ENCODE measurements at places on chromosomes 11 and 22.

DNA sequence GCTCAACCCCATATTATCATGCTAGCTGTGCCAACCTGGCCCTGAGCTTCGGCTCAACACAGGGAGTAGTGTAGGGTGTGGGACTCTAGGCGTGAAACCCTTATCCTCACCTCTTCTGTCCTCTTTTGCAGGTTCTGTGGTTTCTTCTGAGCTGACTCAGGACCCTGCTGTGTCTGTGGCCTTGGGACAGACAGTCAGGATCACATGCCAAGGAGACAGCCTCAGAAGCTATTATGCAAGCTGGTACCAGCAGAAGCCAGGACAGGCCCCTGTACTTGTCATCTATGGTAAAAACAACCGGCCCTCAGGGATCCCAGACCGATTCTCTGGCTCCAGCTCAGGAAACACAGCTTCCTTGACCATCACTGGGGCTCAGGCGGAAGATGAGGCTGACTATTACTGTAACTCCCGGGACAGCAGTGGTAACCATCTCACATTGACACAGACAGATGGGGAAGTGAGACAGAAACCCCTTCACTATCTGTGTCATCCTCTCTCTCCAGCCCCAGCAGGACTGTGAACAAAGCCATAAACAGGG lies 76.4 kb downstream of the GGTLC2 start:
- DNase-seq: no peak

DNA sequence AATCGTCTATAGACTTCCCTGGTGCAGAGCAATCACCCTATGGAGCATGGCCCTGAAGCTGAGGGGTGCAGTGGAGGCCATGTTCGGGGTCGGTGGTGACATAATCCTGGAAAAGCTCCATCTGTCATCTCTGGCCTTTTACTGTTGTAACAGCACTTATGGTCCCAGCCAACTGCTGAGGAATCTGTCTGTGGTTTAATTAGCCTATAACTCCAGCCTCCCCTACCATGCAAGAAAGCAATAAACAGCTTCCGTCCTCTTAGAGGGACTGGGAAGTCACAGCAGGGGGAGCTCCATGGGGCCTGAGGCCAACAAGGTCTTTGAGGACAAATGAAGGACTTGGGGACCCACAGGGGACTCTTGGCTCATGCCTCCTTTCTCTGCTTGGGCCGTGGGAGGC lies 159.1 kb upstream of the NECTIN1 start:
- no peak for DNase-seq

DNA sequence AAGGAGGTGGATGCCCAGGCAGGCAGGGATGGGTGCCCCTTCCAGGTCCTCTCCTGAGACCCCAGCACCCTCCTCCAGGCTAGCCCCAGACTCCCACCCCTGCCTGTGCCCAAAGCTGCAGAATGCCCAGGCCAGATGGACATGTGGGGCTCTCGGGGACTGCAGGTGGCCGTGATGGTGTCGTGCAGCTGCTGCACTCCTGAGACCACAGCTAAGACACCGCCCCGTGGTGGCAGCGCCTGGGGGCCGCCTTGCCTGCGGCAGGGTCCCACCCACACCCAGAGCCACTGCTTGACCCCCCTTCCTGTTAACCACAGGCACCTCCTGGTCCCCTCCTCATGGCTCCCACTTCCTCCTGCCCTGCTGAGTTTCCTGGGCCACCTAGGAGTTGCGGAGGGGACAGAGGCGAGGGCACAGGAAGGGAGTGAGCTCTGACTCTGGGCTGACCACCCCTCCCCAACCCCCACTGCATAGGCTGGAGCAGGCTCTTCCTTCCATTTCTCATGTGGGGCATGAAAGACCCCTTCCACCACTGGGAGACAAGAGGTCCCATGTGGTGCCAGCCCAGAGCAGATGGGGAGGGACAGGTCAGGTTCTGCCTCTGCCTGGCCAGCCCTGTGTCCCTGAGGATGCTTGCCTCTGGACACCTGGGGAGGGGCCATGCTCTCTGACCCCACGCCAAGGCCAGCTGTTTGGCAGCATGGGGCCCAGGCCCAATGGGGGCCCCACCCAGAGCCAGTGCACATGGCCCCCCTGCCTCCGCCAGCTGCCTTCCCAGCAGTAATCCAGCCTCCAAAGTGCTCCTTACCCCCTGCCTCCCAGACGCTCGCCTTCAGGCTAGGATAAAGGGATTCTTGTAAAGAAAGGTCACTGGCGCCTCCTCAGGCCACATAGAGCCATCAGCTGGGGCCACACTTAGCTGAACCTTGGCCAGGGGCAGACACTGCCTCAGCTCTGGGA lies 29.3 kb downstream of the OSBPL5 start:
- no peak for DNase-seq

- DNase-seq: no peak
These were observed 80.1 kb downstream of the INSC start for GRCh38 chr11:15194671-15195415.

- no peak for DNase-seq
These were observed 51.7 kb downstream of the RAB30 start for GRCh38 chr11:83019888-83020579.

- DNase-seq: no peak
These were observed 38.8 kb downstream of the SMCO4 start for GRCh38 chr11:93504110-93505095.

DNA sequence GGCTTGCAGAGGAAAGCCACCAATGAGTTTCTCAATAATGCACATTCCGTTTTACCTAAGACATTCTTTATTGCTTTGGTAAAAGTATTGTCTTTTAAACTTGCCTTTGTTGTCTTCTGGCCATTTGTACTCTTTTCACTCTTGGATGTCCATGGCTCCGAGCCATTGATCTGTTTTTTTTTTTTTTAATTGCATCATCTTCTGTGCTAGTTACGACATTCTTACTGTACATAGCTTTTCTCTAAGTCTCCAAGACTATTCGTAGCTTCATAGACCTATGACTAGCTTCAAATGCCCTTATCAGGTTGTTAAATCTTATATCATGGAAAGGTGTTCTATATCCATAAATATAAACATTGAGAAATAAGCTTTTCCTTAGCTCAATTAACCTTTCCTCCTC lies 1522.6 kb downstream of the FAM181B start:
- DNase-seq: no peak

DNA sequence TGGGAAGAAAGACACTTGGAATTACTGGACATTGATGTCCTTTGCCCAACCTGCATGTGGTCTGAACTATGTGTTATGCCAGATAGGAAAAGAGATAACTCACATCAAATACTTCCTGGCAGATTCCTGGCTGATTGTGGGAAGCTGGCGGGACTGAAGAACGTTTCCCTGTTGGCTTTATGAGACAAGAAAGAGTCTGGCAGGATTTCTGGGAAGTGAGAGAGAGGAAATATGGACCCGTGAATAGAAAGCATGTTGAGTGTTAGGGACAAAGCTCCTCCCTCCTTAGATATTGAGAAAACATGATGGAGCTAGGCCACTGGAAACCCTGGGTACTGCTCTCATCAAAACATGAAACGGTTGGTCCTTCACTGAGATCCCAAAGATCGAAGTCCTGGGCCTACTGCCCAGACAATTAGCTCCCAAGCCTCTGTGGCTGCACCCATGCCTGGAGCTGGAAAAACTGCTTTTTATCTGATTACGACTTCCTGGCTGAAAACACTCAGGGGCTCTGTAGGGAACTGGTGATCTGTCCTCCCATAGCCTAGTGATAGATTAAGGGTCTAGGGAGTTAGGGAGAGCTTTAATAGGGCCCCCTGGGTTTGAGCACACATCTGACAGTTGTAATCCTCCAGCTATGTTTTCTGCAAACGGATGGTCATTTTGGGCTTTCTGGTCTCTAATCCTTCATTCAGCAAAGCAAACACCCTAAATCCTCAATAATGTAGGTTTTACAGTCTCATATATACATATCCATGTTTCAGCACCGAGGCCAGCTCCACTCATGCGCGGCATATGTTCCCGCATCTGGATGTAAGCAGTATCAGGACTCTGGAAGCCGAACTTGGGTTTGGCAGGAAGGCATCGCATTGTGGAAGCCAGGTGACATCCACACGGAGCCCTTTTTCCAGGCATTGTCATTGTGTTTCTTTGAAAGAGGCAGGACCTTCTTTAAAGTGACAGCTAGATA lies 6.1 kb upstream of the B3GAT1 start:
- DNase-seq: no peak

DNA sequence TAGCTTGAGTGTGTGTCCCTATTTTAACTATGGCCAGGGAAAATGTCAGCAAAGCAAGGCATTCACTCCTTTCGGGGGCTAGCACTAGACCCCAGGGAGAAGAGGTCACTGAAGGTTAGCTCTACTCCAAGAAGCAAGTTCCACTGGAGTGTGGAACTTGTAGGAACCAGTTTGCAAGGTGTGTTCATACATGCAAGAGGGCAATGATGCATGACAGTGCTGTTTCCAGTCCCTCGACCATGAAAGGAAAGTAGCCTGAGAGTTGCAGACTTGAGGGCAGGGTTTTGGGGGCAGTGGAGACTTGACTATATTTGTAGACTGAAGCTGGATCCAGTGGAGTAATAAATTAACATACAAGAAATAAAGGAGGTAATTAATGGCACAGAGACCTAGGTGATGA lies 21.6 kb upstream of the SLC36A4 start:
- DNase-seq: no peak

DNA sequence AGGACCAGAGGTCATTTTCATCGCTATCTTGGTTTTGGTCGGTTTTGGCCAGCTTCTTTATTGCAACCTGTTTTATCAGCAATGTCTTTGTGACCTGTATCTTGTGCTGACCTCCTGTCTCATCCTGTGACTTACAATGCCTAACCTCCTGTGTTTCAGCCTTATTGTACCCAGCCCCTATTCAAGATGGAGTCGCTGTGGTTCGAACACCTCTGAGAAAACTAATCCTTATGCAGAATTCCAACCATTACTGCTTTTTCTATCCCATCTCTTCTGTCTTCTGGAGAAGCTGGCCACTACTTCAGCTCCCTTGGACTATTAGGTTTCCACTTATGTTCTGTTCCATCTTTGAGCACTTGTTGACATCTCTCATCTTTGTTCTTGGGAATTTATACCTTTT lies 62.6 kb downstream of the METTL15 start:
- DNase-seq: no peak

DNA sequence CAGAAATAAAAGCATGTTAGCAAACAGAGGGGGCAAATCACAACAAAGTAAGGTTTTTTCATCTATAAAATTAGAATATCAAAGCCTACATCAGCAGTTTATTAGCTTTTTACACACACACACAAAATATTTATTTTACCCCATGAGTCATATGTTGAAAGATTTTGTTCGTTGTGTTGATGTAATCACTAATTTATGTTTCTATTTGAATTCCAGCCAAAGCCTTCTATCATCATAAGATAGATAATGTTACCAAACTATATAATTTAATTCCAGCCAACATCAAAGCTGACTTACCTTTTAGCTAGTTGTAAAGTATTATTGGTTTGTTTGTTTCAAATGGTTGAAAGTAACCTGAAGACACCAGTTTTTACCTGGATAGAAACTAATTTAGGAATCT lies 458.0 kb upstream of the ARHGAP42 start:
- no peak for DNase-seq

- no peak for DNase-seq
These were observed 18.4 kb upstream of the CTSD start for GRCh38 chr11:1782031-1782590.

DNA sequence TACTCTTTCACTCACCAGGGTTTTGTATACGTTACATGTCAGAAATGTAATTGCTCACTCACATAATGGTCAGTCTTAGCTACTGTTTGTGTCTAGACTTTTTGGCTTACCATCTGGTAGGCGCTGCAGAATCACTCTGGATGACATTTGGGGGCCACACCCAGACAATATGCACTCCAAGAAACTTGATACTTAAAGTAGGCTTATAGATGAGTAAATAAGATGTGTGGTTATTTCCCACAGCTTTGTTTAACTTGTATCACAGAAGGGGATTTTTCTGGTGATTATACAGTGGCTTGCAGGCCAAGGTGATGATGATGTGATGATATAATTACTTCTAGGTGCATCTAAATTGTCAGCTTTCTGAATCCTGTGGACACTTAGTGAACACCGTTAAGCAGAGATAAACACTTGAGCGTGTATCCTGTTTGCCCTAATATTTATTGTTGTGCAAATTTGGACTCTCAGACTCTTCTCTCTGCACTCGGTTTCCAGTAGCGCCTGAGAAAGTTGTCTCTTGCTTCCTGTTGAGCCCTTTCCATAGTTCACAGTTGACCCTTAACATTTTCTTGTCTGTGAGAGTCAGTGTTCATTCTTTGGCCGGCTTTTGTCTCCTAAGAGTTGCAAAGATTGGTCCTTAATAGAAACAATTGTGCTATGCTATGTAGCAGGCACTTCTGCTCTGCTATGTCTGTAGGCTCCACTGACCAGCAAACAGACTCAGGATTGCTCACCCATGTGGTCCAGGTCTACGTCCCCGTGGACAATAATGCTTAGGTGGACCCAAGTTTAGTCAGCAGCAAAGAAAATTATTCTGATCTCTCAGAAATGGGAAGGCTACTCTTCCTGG lies 89.3 kb downstream of the PRR5L start:
- no peak for DNase-seq

GRCh38 chr11:13229136-13229535 lies 48.5 kb upstream of the BMAL1 start:
- no peak for DNase-seq

DNA sequence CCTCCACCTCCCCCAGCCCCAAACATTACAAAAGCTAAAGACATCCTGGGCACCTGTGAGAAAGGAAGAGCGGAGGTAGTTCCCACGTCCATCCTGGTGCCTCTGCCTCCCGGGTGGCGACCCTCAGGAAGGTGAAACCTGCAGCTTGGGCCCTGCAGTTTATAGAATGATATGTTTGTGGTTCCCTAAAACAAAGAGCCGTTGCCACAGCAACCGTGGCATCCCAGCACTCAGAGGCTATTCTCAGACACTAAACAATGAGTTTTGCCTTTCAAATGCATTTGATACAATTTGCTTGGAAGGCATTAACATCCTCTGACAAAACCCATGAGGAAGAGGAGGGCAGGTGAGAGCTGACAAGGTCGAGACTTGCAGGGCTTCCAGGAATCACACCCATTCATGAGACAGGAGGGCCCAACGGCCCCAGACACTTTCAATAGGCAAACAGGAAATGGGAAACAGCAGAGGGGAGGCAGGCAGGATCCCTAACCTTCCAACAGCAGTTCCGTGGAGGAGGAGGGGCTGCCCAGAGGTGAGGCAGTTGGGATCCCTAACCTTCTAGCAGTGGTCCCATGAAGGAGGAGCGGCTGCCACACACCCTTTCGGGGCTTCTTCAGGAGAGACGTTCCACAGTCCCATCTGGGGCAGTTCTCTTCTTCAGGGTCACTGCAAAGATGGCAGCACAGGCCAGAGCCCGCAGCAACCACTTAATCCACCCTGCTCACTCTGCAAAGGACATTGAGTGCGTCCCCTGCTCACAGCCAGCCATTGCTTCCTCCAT lies 379.2 kb downstream of the SHANK2 start:
- no peak for DNase-seq

DNA sequence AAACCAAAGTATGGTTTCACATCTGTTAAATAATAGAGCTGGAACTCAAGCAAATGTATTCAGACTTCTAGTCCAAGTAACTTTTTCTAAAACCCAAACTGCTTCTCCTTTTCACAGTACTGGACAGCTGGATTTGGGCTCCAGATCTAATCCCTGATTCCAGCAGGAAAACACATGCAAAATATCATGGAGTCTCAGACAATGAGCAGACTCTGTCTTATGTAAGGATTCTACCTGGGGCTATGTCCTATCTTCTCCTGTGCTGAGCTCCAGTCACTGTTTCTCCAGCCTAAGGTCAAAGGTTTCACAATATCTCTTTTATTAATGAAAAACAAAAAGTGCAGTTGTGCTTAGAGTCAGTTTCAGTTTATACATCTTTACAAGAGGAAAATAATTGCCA lies 83.2 kb upstream of the EED start:
- no peak for DNase-seq

- DNase-seq: no peak
These were observed 296.6 kb downstream of the LUZP2 start for GRCh38 chr11:24793479-24793878.

Measured in NCI-H1105 treated with DMSO at 0.1 percent for 48 hours (cell line).